Breast epithelium (tissue), 4 donors: ENCODE measurements at places on chromosomes 6 and 20. TPM values are rescaled to one million over a fixed set of nuclear protein-coding genes. Genes with fewer than 3 reads are reported as not detected.

DNA sequence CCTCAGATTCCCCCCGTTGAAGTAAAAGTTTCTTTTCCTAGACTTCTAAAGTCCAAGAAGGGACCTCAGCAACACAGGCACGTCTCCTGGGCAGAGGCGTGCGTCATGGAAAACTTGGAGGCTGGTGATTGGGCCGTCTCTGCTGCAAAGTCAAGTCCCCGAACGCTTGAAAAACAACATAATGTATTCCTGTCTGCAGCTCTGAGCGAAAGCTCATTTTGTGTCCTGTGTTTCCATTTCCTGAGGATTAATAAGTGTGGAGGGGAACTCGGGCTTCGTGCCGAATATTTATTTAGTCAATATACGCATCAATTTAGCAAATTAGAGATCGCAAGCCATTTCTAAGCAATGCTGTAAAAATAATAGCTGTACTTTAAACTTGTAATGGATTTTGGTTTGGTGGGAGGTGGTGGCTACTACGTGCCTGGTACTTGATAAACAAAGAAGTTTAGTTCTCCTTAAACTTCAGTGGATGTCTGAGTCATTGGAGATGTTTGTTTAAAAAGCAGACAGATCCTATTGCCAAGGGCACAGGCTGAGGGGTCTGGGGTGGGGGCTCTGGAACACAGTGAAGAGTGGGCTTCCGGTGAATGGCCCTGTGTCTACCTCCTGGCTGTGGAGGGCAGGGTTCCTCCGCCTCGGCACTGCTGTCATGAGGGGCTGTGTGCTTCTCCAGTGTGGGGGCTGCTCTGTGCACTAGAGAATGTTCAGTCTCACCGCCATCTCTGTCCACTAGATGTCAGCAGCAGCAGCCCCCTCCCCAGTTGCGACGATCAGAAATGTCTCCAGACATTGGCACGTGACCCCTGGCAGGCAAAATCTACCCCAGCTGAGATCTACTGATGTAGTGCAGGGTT lies 21.8 kb downstream of the PCK1 start:
- DNase-seq = no peak
- H3K27me3 ChIP-seq = no peaks in the 10 kb centered on the region
- H3K27ac ChIP-seq = no peak overlapping the region

DNA sequence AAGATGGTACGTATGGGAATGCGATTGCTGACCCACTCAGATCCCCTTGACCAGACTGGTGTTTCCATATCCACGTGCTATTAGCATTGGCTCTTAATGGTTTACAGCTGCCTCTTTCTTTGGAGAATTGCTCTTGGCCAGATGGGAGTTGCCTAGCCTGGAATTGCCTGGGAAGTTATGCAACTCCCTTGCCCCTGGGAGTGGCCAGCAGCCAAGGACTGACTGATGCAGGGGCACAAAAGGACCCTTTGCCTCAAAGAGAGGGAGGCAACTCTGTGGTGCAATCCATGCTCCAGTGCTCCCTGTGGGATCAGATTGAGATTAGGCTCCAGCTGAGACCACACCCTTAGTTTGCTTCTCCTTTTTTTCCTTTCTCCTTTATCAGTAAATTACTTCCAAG lies 203.5 kb upstream of the JAG1 start:
- H3K4me1 ChIP-seq = no peaks in the 10 kb centered on the region
- no peak overlapping the region for H3K27ac ChIP-seq
- no peaks in the 10 kb centered on the region for H3K36me3 ChIP-seq
- no peaks in the 10 kb centered on the region for H3K27me3 ChIP-seq
- H3K4me3 ChIP-seq = no peak overlapping the region
- DNase-seq = no peak

The HDDC2 gene
- total RNA-seq = 60.6 TPM

- peaks cover 9% of the 10 kb centered on the region for H3K36me3 ChIP-seq
- H3K4me3 ChIP-seq = no peak overlapping the region
- H3K27ac ChIP-seq = no peak overlapping the region
- H3K27me3 ChIP-seq = no peaks in the 10 kb centered on the region
- peak; percentile 38 for DNase-seq
Measured at GRCh38 chr20:25006431-25007167, 14.0 kb upstream of the APMAP start.

The NDUFAF4 gene
- total RNA-seq = 26.6 TPM

DNA sequence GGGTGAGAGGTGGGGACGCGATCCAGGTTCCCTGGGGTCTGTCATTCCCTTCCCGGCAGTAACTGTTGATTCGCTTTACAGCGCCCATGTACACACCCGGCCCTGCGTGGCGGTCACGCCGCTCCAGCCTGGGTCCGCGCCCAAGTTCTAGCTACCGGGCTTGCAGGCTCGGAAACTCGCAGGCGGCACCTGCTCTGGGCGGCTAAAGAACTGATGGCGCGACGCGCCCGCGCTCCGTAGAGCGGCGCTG lies 1.4 kb upstream of the POU3F2 start:
- DNase-seq = no peak
- no peak overlapping the region for H3K27ac ChIP-seq
- no peaks in the 10 kb centered on the region for H3K36me3 ChIP-seq
- H3K4me1 ChIP-seq = peaks cover 19% of the 10 kb centered on the region
- H3K27me3 ChIP-seq = peaks cover 97% of the 10 kb centered on the region

DNA sequence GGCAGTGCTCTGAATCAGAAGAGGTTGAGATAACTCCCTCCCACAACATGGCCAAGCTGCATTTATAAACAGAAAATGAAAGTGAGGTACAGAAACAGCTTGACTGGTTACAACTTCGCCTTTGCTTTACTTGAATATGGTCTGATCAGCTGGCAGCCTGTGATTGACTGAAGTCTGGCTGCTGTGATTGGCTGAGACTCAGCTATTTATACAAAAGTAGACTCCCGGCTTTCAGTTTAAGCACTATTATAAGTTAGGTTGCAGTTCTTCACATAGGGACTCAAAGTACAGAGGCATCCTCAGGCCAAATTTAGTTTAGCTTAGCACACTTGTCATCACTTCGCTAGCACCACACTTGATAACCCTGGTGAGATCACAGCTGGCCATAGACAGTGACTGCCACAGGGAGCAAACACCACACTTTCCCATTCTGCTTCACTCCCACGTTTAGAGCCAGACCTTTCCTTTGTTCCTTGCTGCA lies 362.6 kb downstream of the EPM2A start:
- H3K27ac ChIP-seq = no peak overlapping the region
- H3K27me3 ChIP-seq = no peaks in the 10 kb centered on the region
- no peaks in the 10 kb centered on the region for H3K36me3 ChIP-seq
- DNase-seq = no peak
- H3K4me1 ChIP-seq = no peaks in the 10 kb centered on the region

DNA sequence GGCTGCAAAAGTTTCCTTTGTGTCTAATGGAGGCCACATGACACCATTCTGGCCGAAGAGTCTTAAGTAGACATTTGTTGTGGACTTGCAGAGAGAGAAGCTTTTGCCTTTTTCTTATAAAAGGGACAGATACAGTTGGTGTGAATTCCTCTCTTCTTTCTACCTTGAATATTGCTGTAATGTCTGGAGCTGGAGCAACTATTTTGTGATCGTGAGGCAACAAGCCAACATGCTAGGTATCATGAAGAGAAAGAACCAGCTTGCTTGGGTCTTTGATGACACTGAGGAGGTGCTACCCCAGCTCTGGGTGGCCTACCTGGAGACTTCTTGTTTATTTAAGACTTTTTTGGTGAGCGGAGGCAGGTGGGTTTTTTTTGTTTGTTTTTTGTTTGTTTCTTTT lies 16.3 kb upstream of the SYNJ2 start:
- H3K27ac ChIP-seq = no peak overlapping the region
- no peak for DNase-seq
- no peaks in the 10 kb centered on the region for H3K4me1 ChIP-seq
- no peaks in the 10 kb centered on the region for H3K27me3 ChIP-seq
- H3K36me3 ChIP-seq = no peaks in the 10 kb centered on the region
- H3K4me3 ChIP-seq = no peak overlapping the region
